Left lung (tissue), 14 donors: ENCODE measurements at places on chromosomes 1 and 21. TPM values are rescaled to one million over a fixed set of nuclear protein-coding genes. Genes with fewer than 3 reads are reported as not detected.

DNA sequence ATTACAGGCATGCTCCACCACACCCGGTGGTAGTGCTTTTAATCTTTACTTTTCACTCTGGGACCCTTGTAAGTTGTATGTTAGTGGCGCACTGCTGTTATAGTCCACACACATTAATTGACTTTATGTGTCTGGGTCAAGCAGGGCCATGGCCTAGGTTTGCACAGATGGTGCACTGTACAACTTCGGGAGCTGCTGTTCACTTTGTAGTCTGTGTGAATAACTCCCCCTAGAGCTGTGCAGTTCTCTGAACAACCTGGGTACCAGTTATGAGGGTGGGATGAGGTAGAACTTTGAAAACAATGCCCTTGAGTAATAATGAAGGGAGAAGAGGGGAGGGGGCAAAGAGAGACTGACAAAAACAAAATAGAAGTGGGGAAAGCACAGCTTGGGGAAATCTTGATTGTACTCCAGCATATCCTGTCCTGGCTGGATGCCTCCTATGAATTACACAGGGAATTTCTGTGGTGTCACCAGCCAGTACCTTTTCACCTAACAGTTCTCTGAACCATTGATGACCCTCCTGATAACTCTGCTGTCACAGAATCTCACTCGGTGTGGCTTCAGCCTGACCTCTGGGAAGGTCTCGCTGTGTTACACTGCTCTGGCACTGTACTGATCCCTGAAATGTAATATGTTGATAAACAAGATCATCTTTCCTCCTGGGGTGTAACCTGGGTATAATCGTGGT is 2.2 kb downstream of the PTGFRN start:
- DNase-seq: no peak

DNA sequence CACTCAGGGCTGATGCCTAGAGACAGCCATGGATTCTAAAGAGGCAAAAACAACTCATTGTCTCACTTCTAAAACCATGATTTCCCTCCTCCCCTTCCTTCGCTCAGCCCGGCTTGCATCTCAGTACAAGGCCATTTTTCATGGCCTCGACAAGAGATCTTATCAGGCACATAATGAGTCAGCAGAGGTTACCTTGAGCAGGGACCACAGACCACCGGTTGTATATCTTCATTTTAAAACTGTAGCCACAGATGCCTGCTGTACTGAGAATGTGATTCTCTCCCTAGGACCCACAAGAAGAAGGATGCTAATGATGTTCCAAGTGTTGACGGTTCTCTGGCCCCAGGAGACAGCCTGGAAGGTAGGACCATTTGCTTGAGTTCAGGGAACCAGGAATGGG is 331.9 kb downstream of the AJAP1 start:
- no peak for DNase-seq

GRCh38 chr21:37435120-37435519 is 68.5 kb downstream of the DYRK1A start:
- no peak for DNase-seq

DNA sequence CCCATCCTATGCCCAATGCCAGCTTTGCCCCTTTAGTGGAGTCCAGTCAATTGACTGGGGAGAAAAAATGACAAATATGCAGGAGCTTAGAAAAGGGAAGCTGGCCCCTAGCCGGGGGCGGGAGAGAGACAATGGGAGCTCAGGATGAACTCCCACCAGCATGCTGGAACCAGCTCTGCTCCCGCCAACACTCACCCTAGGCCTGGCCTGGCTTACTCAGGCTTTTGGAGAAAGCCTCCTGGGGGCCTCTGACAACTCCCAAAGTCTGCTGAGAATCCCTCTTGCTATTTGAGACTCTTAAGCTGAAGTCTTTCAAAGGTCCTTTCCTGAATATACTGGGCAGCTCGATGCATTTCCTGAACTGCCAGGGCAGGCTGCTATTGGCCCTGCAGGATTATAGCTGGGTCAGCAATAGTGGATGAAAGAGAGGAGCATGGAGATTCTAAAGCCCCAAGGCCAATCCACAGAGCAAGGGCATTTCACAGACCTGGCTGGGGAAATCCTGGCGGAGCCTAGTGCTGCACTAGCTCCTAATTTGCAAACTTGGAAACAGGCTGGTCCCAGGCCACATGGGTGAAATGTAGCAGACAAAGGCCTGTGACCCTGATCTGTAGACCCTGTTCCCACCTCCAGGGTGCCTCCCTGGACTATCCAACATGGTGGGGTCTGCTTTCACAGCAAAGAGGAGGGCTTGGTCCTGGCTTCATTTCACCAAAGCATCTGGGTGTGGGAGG is 35.7 kb upstream of the CLSTN1 start:
- DNase-seq: no peak

GRCh38 chr21:42514883-42515228 is 1.2 kb downstream of the SLC37A1 start:
- no peak for DNase-seq

GRCh38 chr1:156097499-156098178 is 15.4 kb upstream of the MEX3A start:
- DNase-seq: no peak

DNA sequence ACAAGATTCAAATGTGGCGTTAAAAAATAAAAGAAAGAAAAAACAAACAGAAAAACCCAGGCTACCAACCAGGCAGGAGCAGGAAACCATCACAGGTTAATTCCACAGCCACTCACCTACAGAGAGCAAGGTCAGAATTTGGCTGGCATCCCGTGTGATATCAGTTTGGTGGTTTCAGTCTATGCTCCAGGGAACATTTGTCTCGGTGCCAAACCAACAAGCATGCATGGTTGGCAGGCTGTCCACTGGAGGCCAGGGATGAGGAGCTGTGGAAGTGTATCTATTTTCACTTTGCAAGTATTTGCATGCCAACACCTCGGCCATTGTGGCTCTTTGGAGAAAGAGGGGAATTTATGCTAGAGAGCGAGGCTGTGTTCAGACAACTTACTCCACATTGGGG is 53.1 kb upstream of the PROX1 start:
- no peak for DNase-seq

PROX1 gene
- 10.4 TPM for polyA plus RNA-seq

GRCh38 chr1:211527006-211527405 is 35.0 kb upstream of the RD3 start:
- no peak for DNase-seq

AGMAT gene
- 0.79 TPM for polyA plus RNA-seq

GRCh38 chr1:201610858-201611257 is 71.9 kb downstream of the NAV1 start:
- DNase-seq: no peak

RIMS3 gene
- polyA plus RNA-seq: 1.7 TPM

EBNA1BP2 gene
- polyA plus RNA-seq: 53.2 TPM

GRCh38 chr1:18942340-18942739 is 14.1 kb downstream of the IFFO2 start:
- no peak for DNase-seq

DNA sequence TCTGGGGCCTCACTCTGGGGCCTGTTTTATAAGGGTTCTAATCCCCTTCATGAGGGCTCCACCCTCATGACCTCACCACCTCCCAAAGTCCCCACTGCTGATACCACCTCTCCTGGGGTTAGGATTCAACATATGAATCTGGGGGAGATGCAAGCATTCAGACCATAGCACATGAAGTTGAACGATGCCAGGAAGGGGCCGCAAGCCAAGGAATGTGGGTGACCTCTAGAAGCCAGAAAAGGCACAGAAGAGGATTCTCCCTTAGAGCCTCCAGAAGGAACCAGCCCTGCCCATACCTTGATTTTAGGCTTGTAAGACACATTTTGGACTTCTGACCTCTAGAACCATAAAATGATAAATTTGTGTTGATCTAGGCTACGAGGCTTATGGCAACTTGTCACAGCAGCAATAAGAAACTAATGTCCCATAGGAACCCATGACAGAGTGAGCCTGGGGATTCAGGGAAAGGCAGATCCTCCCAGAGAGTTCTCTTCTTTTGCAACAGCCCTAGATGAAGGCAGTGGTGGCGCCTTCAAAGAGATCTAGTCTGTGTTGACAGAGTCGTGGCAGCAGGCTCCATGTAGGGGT is 27.9 kb downstream of the TRIM67 start:
- no peak for DNase-seq

GRCh38 chr1:170676628-170677027 is 12.7 kb downstream of the PRRX1 start:
- no peak for DNase-seq

DNA sequence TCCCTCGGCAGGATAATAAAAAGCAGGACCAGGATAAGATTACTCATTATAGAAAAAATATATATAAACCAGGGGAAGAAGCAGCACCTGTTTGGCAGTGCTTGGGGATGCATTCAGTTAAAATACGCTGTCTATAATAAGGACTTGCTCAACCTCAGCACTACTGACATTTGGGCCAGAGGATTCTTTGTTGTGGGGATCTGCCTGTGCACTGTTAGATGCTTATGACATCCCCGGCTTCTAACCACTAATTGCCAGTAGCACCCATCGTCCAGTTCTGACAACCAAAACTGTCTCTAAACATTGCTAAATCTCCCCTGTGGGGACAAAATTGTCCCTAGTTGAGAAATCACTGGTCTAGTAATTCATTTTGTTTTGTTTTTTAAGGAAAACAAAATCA is 242.1 kb downstream of the SLC45A1 start:
- DNase-seq: no peak

DNA sequence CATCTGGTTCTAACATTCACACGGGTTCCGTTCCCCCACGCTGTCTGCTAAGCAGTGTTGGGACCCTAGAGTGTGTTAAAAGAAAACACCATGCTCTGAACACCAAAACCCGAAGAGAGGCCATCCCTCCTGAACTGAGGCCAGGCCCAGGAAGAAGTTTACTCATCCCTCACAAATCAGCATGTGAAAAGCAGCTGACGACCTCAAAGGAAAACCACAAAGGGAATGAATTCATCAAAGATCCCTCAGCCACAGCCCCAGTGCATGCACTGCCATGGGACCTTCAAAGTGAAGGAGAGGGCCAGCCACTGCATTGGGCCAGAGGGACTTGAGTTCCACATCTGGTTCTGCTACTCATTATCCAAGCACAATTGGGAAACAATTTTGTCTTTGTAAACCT is 7.0 kb upstream of the PSEN2 start:
- DNase-seq: no peak

LCE1D gene
- polyA plus RNA-seq: not detected

LCE1A gene
- polyA plus RNA-seq: not detected
